Fibroblast of skin of left biceps (primary cell): ENCODE measurements at places on chromosomes 13 and 19.

DNA sequence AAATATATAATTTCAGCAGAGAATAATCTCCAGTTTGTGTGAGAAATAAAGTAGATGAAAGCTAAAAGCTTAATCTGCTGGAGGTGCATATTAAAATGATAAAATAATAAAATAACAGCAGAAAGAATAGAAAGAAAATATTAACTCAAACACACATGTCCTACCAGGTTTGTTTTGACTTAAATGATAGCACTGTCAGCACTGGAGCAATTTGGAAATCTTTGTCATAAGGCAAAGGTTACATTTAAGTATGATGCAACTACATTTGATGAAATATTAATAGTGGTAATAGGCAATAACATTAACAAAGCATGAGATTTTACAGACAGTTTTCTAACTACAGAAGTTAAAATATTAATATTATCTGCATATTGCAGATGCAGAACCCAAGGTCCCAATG lies 2380.1 kb downstream of the PCDH9 start:
- no peak for DNase-seq

GRCh38 chr13:45696610-45697226 lies 5.4 kb upstream of the CBY2 start:
- DNase-seq, result no peak

DNA sequence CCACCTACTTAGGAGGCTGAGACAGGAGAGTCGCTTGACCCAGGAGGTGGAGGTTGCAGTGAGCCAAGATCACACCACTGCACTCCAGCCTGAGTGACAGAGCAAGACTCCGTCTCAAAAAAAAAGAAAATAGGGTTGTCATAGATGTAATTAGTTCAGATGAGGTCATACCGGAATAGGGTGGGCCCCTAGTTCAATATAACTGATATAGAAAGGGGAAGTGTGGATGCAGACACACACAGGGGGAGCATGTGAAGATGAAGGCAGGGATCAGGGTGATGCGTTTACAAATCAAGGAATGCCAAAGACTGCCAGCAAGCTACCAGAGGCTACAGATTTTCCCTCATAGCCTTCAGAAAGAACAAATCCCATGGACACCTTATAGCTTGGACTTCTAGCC lies 24.3 kb upstream of the EEF1AKMT1 start:
- no peak for DNase-seq

GRCh38 chr19:10219678-10220077 lies 11.5 kb downstream of the S1PR2 start:
- peak; percentile 33 for DNase-seq

GRCh38 chr19:34734537-34735103 lies 577 bp downstream of the ZNF181 start:
- DNase-seq, result peak; percentile 44

GRCh38 chr19:35085947-35086346 lies 29.7 kb upstream of the FXYD3 start:
- DNase-seq, result no peak

DNA sequence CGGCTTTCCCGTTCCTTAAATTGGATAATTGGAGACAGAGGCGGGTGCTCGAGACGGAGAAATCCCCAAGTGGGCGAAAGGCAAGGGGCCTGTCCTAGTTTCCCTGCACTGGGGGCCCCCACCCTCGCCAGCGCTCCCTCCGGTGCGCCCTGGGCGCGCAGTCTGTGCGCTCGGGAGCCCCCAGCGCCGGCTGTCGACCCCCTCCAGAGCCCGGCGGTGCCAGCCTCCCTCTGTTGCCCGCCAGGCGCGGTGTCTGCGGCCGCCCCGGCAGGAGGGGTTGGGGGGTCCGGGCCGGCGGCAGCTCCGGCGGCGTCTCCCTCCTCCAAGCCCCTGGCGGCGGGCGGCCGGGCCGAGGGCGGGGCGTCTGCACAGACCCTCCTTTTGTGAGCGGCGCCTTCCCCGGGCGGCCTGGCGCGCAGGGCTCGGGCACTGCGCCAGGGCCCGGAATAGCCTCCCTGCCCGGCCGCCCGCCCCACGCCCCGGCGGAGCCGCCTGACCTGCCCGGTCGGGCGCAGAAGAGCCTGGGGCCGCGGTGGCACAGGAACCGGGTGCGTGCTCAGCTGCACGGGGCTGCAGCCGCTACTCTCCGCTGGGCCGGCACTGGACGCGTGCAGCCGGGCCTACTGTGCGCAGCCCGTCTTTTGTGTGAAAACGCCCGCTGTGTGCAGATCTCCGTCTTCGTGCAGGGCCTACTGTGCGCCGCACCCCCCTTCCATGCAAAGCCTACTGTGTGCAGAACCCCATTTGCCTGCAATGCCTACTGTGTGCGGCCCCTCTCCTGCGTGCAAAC lies 13.2 kb downstream of the GADD45B start:
- no peak for DNase-seq

GRCh38 chr19:15091918-15092753 lies 10.1 kb downstream of the OR1I1 start:
- peak; percentile 36 for DNase-seq

GRCh38 chr13:30744056-30744680 lies 8.8 kb downstream of the ALOX5AP start:
- DNase-seq, result no peak

DNA sequence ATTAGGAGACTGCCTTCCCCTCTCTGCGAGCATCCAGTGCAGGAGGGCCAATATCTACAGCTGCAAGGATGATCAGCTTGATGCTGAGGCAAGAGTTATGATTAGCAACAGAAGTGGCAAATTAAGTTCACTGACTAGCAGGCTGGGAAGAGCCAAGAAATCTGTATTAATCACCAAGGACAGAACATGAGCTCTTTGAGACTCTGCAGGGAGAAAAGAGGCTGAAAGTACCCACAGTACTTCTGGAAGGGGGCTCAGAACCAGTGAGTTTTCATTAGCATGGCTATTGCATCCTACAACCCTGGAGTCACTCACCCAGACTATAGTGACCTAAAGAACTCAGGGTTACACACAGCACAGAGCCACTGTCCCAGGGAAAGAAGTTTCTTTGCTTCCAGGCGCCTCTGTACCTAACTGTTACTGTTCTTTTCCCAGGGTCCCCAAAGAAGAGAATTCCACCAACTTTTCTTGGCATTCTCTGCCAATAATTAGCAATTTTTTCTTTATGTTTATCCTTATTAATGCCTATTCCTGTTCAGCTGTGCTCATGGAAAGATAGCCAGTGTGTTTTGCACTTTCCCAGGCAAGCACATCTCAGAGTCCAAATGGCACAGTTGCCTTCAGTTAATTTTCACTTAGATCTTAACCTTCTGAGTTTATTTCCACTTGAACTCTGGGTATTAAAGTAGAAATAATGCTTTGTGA lies 25.8 kb upstream of the MEDAG start:
- no peak for DNase-seq

DNA sequence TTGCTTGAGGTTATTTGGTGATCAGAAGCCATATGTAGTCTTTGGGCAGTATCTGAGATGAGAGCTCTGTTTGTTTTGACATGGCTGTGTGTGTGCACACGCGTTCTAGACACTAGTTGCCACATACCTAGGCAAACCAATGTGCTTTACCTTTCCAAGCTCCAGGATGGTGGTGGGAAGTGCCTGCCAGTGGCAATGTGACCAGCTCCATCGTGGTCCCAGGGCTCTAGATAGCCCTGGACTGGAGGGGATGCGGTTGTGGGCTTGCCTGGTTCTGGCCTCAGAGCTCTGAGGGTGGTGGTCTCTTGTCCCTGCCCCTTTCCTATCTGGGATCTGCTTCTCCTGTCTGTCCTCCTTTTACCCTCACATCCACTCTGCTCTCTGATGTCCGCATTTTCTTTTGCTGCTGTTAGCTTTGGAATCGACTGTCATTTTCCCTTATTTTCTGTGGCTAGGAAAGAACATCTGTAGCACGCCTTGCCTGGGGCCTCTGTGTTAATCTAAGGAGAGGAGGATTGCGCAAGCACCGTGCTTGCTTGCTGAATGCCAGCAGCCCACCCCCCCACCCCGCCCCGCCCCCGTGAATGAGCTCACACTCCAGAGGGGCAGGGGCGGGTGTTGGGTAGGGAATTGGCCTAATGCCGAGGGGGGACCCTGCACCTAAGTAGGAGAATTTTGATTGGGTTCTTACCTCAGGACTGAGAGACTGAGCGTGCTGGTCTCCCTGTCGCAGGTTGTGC lies 89.5 kb downstream of the ARHGEF7 start:
- DNase-seq, result peak; percentile 60

DNA sequence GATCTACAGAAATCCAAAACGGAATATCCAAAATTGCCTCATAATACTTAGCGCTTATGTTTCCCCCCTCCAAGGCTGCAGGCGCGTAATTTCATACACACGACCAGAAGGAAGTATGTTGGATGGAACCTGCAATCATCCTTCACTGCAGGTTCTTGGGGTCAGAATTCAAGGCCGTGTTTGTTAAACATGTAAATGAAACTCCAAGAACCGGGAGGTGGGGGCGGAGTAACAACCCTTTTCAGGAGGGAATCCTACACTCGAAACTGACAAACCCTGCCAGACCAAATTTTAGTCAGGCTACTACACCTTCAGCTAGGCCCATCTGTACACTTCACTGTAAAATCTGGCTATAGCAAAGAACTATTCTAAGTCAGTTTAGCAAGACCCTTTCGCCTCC lies 1.3 kb downstream of the ZNF607 start:
- no peak for DNase-seq

- DNase-seq, result no peak
Measured at GRCh38 chr19:2306971-2307370, 983 bp downstream of the LINGO3 start.

DNA sequence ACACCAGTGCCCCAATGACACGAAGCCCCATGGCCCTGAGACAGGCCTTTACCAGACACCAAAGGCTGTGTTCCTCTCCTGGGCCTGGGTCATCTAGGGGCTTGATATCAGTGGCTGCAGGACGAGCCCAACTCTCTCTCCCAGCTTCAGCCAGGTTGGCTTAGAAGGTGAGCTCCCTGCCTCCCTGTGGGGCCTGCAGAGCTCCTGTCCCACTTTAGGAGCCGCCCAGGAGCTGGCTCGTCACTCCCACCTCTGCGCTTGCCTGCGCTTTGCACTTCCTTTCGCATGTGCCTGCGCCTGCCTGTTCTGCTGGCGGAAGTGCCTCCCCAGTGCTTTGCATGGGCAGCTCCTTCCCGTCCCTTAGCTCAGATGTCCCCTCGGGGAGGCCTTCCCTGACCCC lies 4.9 kb downstream of the CALM3 start:
- no peak for DNase-seq
